Left ventricle myocardium superior (tissue), 1 donor: ENCODE measurements at places on chromosomes 4 and X.

- no peak for DNase-seq
Observed at GRCh38 chrX:16087076-16087475, 36.3 kb upstream of the GRPR start.

DNA sequence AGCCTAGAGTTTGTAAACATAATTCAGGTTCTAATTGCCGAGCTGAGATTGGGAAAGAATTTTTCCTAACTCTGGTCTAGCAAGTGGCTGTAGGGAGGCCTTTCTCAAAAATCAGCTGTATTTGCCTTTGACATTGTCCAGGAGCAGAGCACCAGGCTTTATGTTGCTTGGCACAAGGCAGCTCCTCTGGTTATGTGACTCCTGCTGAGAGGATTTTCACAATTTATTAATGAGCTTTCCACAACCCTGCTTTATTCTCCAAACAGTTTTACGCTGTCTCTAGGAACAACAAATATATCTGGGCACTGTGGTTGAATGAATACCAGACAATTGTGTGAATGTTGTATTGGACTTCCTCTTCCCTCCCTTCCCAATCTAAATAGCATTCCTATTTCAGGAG is 14.9 kb downstream of the LSM6 start:
- no peak for DNase-seq

DNA sequence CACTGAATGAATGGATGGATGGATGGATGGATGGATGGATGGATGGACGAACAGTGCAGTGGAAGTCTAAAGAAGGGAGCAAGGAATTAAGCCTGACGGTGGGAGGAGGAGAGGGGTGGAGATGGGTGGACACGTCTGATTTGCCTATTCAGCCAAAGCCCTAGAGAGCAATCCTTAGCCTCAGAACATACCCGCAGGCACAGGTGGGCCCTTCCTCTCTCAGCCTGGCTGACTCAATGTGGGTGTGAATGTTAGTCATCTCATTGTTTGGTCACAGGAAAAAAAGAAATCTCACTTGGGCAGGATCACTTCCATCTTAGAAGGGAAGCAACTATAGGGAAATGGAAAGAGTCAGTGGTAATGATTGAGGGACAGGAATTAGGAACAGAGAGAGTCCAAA is 165.9 kb downstream of the PJA1 start:
- DNase-seq: no peak

DNA sequence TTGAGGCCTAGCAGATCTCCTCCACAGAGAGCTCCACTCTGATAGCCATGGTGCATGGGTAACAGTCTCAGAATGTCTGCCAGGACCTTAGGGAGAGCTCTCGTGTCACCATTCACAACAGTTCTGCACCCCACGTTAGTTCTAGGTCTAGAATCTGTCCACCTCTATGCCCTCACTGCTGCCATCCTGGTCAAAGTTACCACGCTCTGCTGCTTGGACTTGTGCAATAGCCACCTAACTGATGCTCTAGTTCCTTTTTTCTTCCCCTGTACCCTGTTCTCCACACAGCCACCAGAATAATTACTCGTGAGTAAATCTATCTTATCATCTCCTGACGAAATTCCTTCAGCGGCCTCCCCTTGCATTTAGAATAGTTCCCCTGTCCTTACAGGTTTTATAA is 268.8 kb upstream of the GATB start:
- no peak for DNase-seq

DNA sequence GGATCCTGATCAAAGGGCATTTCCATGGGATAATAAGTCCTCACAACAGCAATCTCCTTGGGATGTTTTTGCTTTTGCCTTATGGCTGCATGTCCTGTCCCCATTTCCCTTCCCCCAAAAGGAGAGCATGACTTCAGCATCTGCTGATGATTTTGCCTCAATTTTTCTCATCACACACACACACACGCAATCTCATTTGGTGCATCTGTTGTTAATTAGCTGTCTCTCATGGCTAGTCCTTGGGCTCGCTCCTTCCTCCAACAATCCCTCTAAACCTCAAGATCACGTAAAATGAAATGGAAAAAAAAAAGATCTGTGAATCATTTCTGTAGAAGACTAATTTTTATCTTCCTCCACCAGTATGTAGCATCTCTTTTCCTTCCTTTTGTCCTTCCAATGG is 153.6 kb downstream of the RBMX2 start:
- no peak for DNase-seq

DNA sequence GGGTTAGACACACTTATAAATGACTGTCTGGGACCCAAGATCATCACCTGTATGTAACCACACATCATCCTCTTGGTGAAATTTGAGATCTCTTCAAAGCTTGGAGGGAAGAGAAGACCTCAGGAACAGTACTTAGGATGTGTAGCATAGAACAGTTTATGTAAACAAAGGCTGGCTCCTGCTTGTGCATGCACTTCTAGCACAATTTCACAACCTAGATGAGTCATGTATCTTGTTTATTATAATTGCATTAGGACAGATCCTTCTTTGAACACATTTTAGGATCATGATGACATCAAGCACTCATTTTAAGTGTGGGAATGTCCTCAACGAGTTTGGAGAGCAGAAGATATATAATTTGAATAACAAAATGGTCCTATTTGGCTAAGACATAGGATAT is 26.3 kb upstream of the ZMAT1 start:
- no peak for DNase-seq

- DNase-seq: no peak
Observed at GRCh38 chr4:37245391-37245954, 930 bp downstream of the NWD2 start.
